WERI-Rb-1 (cell line): ENCODE measurements at places on chromosomes 5 and 9.

GRCh38 chr9:90025816-90026215 lies 421.0 kb downstream of the GADD45G start:
- no peak for DNase-seq

- DNase-seq = no peak
These were observed 8.1 kb downstream of the FSD1L start for GRCh38 chr9:105455836-105456475.

DNA sequence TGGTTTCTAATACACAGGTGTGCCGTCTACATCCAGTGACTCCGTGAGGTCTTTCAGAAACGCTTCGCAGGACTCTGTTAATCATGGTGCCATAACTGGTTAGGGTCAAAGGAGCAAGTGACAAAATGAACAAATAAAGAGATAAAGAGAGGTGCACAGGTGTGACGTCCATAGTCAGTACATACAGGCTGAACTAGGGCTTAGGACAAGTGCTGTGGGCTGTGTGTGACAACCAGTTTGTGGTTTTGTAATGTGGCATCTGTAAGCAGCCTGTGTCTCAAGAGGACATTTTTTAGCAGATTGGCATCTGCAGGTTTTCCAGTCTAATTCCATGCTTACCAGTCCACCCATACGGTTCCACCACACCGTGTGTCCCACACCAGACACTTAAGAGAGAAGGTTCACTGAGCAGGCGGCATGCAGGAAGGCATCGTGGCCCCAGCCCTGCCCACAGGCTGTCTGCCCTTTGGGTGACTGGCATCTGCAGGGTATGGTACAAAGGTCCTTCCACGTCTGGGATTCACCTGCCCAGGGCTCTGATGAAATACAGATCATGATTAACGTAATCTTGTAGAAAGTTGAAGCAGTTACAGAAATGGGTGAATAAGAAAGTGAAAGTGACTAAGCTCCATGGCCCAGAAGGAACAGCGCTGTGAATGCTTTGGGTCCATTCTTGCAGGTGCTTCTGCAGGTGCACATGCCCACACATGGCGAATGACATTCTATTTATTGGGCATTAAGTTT lies 26.9 kb downstream of the SRD5A1 start:
- DNase-seq = no peak

DNA sequence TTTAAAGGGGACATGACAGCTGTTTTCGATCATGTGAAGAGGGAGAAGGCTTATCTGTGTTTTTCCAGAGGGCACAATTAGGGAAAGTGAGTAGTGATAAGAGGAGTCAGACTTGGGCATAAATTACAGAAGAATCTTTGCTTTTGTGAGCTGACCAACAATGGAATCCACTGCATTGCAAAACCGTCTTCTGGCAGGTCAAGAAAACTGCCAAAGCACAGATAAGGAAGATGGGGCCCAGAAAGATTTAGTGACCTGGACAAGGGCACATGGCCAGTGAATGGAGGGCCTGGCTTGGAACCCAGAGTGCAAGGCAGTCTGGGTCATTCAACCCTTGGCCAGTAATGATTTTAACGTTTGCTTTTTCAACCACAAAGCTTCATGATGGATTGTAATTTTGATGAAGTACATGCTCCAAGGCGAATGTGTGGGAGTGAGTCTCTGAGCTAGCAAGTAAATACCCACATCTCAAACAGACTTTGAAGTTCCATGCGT lies 153.2 kb upstream of the MAST4 start:
- no peak for DNase-seq

- no peak for DNase-seq
These were observed 19.0 kb upstream of the ACTBL2 start for GRCh38 chr5:57501414-57502201.

GRCh38 chr5:174903172-174903732 lies 178.9 kb downstream of the MSX2 start:
- no peak for DNase-seq

GRCh38 chr9:21661626-21662025 lies 140.8 kb upstream of the MTAP start:
- no peak for DNase-seq

- DNase-seq = no peak
These were observed 20.7 kb upstream of the SLC1A3 start for GRCh38 chr5:36585701-36586100.

GRCh38 chr5:171874234-171874633 lies 88.6 kb downstream of the SMIM23 start:
- DNase-seq = no peak

GRCh38 chr9:92342825-92343488 lies 17.2 kb downstream of the CENPP start:
- no peak for DNase-seq

DNA sequence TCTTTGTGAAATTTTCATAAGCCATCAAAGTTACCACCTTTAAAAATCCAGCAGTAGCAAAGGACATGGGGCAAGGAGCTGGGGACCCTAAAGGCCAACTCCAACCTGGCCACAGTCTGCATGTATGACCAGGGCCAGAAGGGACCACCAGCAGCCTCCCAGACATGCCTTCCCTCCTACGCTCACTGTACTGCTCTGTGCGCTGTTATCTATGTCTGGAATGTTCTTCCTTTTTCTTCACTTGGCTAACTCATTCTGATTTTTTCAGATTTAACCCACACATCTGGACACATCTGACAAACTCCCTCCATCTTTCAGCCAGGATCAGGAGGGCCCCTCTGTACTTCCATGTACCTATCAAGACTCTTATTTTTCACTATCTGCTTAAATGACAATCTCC lies 47.6 kb upstream of the TRAF1 start:
- no peak for DNase-seq

GRCh38 chr5:34630596-34630995 lies 25.5 kb upstream of the RAI14 start:
- DNase-seq = peak; percentile 20

GRCh38 chr9:77865385-77866047 lies 166.1 kb downstream of the GNAQ start:
- DNase-seq = no peak

DNA sequence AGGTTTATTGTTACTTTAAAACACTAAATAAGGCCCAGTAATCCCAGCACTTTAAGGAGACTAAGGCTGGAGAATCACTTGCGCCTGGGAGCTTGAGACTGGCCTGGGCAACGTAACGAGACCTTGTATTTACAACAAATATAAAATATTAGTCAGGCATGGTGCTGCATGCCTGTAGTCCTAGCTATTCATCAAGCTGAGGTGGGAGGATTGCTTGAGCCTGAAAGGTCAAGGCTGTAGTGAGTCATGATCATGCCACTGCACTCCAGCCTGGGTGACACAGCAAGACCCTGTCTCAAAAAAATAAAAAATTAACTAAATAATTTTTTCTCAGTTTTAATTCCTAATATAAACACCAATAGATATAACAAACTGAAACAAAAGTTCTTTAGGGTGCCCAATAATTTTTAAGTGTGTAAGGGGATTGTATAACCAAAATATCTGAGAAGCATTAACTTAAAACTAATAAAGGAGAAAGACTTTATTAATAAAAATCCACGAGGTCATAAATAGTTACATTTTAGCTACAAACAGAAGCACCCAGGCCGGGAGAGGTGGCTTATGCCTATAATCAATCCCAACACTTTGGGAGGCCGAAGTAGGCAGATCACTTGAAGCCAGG lies 32.7 kb downstream of the FAM13B start:
- no peak for DNase-seq

GRCh38 chr5:92513067-92513466 lies 1068.0 kb downstream of the NR2F1-AS1 start:
- no peak for DNase-seq

- no peak for DNase-seq
These were observed 3.9 kb downstream of the S1PR3 start for GRCh38 chr9:88995200-88995577.

DNA sequence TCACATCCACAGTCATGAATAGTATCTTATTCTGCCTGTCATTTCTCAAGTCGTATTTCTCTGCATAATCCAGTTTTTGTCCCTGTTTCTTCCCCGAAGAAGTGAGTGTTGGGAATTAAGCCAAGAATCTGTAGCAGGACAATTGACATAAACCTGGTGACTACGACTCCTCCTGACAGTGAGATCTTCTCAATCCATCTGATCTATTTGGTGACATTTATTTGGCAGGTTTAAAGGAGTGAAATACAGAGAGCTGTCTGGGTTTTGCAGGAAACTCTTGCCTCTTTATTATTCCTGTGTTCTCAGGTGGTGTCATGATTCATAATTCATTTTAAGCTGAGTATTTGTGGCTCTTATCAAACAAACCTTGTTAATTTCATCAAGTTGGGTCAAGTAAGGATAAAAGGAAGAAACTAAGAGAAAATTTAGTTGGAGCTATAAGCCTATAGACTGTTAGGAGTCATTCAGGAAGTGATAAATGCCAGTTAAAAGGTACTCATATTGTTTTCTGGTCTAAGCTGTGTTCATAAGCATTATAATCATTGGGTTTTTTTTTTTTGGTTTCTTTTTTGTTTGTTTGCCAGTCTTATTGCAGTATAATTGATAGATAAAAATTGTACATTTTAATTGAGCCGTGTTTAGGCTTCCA lies 95.9 kb upstream of the PCSK1 start:
- no peak for DNase-seq

- DNase-seq = no peak
These were observed 71.7 kb upstream of the TBCA start for GRCh38 chr5:77847814-77848290.

GRCh38 chr9:132236662-132237311 lies 74.9 kb downstream of the NTNG2 start:
- DNase-seq = no peak

DNA sequence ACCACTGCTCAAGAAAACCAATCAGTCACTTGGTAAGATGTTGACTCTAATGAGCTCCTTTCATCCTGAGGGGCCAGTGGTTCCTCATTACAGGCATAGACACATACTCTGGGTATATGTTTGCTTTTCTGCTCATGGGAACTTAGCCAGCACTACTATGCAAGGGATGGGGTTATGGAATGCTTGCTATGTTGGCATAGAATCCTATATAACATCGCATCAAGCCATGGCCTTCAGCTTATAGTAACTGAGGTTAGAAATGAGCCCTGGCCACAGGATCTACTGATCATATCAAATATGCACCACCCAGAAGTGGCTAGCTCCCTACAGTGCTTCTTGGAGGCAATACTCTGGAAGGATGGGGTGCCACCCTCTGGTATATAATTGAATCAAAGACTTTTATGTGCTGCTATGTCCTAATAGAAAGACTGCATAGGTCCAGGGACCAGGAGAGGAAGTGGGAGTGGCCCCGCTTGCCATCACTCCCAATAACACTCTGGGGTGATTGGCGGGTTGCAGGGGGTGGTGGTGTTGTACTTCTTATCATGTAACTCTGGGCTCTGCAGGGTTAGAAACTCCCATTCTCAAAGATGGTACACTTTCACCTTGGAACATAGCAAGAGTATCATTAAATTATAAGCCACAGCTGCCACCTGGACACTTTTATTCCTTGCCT lies 70.3 kb downstream of the ZNF366 start:
- DNase-seq = no peak

DNA sequence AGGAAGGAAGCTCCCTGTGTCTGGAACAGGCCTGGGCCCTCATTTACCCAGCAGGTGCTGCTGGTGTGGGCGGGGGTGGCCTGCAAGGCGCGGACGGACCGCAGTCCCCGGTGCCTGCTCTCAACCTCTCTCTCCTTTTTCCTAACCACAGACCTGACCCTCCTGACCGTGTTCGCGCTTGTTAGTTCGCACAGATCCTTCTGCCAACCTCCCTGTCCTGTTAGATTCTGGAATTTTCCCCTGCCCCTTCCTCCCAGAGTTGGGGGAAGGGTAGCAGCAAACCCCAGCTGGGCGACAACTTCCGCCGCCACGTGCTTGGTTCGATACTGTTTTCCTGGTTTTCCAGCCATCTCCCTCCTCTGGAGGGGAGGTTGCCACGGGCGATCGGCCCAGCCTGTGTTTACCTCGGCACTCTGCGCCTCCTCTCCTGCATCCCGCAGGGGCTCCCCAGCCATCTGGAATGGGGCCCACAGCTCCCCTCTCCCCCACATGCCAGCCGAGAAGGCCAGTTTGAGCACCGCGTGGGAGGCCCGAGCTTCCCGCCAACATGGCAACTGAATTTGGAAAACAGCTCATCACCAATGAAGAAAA lies 70.8 kb upstream of the UNC5A start:
- DNase-seq = no peak

- no peak for DNase-seq
These were observed 121.6 kb upstream of the KIF2A start for GRCh38 chr5:62184444-62184843.

GRCh38 chr5:37892586-37892985 lies 52.7 kb upstream of the GDNF start:
- no peak for DNase-seq

DNA sequence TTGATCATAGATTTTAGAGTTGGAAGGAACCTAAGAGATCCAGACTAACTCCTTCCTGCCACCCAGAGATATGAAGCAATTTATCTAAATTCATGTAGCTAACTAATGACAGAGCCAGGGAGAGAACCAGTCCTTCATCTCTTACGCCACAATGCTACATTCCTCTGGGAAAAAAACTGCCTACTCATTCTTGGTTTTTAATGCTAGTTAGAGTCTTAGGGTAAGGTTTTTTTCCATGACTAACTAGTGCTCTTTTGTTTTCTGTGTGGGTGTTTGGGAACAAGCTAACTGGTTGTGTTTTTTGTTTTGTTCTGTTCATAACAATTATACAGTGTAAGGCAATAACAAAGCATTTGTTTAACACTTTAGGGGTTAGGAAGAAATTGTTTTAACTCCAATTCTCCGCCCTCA lies 52.4 kb downstream of the SLC44A1 start:
- DNase-seq = no peak
